ENCODE measurements at places on chromosomes 16 and 17. TPM values are rescaled to one million over a fixed set of nuclear protein-coding genes. Genes with fewer than 3 reads are reported as not detected.

DNA sequence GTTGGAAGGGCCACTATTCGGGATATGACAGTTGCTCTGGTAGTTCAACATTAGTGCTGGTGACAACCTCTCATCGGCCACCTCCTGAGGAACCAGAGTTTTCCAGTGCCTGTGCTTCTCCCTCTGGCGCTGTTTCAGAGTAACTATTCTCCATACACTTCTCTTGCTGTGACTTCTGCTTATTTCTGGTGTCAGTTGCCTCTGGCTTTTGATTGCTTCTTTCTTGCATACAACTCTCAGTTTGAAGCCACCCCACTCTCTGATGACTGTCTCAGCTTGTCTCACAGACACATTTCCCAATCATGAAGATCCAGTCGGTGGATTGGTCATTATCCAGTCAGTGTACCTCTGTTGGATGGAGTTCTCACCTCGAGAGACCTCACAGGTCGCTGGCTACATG is 3.4 kb upstream of the TM4SF5 start:
- H3K4me3 ChIP-seq: no peak overlapping the region
- no peak overlapping the region for H3K27ac ChIP-seq
- peaks cover 9% of the 10 kb centered on the region for H3K4me1 ChIP-seq

DNA sequence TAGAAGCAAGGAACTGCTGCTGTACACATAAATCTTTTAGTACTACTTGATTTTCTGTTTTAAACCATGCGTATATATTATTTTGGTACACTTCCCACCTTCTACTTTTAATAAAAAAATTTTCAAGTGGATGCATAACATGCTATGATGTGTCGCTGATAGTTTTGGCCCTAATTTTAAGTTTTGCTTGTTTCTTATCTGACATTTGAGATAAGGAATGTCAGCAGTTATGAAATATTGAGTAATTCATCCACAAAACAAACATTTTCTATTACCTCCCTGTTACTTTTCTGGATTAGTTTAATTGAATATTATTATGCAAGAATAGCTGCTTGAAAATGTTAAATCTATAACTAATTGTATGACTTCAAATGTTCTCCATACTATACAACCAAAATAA is 35.8 kb downstream of the N4BP1 start:
- H3K4me3 ChIP-seq: no peak overlapping the region
- no peaks in the 10 kb centered on the region for H3K27me3 ChIP-seq
- H3K27ac ChIP-seq: no peak overlapping the region

DNA sequence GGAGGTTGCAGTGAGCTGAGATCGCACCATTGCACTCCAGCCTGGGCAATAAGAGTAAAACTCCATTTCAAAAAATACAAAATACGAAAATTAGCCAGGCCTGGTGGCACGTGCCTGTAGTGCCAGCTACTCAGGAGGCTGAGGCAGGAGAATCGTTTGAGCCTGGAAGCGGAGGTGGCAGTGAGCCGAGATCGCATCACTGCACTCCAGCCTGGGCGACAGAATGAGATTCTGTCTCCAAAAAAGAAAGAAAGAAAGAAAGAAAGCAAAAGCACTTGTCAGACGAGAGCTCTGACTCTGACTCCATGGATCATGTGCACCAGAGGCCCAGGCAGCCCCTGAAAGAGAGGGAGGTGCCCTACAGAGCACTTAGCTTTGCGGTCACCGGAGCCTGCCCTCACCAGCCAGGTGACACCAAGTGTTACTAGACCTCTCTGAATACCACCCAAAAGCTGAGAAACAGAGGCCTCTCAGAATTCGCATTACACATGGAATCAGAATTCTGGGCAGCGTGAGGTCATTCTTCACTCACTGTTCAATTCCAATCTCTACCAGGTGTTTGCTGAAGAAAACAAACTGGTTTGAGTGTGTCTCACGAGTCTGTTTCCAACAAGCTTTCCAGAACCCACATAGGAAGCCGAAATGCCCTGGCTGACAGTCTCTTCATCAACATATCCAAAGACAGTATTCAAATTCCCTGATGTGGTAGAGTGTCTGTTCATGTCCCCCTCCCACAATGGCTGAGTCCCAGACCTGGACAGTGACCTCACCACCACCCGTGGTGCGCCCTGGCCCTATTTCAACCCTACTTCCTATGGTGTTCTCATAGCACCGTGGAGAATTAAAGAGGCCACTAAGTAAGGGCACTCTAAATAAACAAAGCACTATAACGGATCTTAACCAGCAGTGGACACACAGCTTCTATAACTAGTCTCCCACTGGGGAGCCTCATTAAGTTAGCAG is 1.5 kb downstream of the FLCN start:
- H3K36me3 ChIP-seq: no peaks in the 10 kb centered on the region
- no peaks in the 10 kb centered on the region for H3K27me3 ChIP-seq
- H3K4me1 ChIP-seq: peaks cover 36% of the 10 kb centered on the region
- peak; percentile 60 for DNase-seq
- peak overlapping the region; percentile 73 for H3K4me3 ChIP-seq

- H3K4me3 ChIP-seq: no peak overlapping the region
- no peak for DNase-seq
- no peaks in the 10 kb centered on the region for H3K27me3 ChIP-seq
- no peaks in the 10 kb centered on the region for H3K36me3 ChIP-seq
These were observed 14.7 kb downstream of the RARA start for GRCh38 chr17:40323391-40324381.

DNA sequence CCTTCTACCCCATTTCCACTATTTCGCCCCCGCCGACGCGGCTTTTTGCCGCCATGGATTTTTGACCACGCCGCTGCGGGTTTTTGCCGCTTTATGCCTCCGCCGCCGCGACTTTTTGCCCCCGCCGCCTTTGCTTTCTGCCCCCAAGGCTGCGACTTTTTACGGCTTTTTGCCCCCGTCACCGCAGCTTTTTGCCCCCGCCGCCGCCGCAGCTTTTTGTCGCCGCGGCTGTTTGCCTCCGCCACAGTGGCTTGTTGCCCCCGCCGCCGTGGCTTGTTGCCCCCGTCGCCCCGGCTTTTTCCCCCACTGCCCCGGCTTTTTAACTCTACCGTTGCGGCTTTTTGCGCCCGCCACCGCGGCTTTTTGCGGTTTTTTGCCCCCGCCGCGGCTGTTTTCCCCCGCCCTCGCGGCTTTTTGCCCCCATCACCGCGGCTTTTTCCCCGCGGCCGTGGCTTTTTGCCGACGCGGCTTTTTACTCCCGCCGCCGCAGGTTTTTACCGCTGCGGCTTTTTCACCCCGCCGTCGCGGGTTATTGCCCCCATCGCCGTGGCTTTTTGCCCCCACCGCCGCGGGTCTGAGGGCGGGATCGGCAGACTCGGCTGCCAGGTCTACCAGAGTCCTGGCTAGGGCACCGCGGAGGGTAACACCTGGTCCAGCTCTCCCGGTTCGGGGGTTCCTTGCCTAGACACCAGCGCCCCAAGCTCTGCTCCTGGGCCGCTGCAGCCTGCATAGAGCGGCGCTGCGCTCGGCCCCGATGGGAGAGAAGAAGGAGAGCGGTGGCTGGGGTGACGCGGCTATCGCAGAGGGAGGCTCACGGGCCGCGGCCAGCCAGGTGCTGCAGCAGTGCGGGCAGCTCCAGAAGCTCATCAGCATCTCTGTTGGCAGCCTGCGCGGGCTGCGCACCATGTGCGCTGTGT is 562.7 kb upstream of the WSB1 start:
- H3K36me3 ChIP-seq: no peaks in the 10 kb centered on the region
- no peak overlapping the region for H3K27ac ChIP-seq
- no peaks in the 10 kb centered on the region for H3K27me3 ChIP-seq
- no peak for DNase-seq

CNTNAP1 gene
- 3.6 TPM for total RNA-seq

RPA1 gene
- total RNA-seq: 15.2 TPM

ZSCAN10 gene
- total RNA-seq: not detected

FN3K gene
- 4.0 TPM for total RNA-seq

C16orf87 gene
- 25.1 TPM for total RNA-seq

CD300LF gene
- total RNA-seq: not detected

SCGB1C2 gene
- not detected for total RNA-seq

GALK1 gene
- total RNA-seq: 63.7 TPM
